ENCODE measurements at places on chromosomes 6 and 20. TPM values are rescaled to one million over a fixed set of nuclear protein-coding genes. Genes with fewer than 3 reads are reported as not detected.

The CST2 gene
- total RNA-seq = not detected

- DNase-seq = no peak
These were observed at the start of gene CGA for GRCh38 chr6:87095087-87095509. CGA (minus strand) TSS chr6:87095106; CDS start chr6:87088200, 6,906 bp downstream.

The TFAP2D gene
- not detected for total RNA-seq

DNA sequence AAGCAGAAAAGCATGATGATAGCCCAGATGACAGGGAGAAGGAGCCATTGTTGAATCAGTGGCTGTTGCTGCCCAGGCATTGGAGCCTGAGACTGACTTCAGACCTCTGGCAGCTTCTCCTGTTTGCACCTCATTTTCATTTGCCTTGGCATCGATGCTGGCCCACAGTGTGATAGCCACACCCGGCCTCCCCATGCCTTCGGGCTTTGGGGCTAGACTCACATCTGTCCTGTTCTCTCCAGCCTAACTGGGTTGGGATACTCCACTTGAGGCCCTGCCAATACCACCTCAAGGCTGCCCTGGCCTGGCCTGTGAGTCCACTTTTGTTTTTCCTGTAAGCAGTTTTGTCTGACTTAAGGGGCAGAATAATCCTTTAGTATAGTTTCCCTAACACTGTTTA is 140.4 kb downstream of the UST start:
- peak; percentile 48 for DNase-seq

DNA sequence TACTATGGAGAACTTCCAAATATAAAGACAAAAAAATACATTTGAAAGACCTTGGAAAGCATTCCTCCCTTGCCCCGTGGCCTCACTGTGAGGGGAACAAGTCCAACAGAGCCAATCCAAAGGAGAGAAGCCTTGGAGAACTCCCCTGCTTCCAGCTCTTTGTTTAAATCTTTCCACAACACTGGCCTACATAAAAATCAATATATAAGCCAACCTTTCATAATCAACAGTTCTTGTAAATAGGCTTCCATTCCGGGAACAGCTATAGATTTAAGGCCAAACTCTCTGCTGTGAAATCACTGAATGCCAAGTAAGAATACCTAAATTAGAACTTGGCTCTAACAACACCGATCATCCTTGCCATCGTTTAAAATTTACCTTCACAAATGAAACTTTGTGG is 242.1 kb downstream of the HACE1 start:
- no peak for DNase-seq

Measured in prostate gland (tissue), 2 donors.